ENCODE measurements at places on chromosomes 7 and 10.

- DNase-seq: no peak
These were observed 56.6 kb downstream of the VOPP1 start for GRCh38 chr7:55515569-55516279.

- DNase-seq: no peak
These were observed 2.6 kb upstream of the SAMD8 start for GRCh38 chr10:75108684-75109458.

DNA sequence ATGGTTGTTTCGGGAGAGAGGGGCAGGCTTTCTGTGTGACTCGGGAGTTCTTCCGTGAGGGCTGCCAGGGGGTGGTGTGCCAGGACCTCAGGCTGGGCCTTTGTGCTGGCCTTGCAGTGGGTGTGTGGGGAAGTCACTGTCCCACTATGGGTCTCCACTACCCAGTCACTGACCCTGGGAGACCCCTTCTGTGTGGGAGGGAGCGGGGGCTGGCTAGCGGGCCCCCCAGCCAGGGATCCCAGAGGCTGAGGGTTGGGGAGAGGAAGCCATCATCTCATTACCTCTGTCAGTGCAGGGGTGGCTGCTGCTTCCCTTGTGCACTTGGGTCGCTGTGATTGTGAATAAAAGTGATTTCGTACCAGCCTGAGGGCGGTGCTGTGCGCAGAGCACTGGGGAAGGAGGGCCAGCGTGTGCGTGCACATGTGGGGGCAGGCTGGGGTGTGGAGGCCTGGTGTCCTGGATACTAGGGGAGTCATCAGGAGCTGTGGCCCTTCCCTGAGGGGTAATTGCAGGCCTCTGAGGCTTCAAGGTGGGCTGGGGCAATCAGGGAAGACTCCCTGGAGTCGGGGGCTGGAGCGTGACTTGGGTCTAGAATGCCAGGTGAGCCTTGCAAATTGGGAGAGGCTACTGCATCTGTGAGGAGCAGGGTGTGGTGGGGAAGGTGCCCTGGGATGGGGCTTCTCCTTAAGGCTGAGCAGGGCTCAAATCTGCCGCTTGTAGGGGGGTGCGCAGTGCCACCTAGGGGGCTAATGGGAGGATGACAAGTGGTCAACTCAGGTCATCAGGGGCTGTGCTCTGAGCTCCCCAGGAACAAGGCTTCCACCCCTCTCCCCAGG, 98.9 kb downstream of the NEURL1 start:
- peak; percentile 21 for DNase-seq

DNA sequence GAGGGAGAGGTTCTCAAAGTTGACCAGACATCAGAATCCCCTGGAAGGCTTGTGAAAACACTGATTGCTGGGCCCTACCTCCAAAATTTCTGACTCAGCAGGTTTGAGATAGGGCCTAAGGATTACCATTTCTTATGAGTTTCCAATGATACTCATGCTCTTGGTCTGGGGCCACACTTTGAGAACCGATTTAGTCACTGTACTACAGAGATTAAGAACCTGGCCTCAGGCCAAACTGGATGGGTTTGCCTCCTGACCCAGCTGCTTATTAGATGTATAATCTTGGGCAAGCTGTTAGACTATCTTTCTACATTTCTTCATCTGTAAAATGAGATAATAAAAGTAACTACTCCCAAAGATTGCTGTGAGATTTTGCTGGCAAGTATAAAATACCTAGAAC, 77.1 kb upstream of the SCIN start:
- no peak for DNase-seq

DNA sequence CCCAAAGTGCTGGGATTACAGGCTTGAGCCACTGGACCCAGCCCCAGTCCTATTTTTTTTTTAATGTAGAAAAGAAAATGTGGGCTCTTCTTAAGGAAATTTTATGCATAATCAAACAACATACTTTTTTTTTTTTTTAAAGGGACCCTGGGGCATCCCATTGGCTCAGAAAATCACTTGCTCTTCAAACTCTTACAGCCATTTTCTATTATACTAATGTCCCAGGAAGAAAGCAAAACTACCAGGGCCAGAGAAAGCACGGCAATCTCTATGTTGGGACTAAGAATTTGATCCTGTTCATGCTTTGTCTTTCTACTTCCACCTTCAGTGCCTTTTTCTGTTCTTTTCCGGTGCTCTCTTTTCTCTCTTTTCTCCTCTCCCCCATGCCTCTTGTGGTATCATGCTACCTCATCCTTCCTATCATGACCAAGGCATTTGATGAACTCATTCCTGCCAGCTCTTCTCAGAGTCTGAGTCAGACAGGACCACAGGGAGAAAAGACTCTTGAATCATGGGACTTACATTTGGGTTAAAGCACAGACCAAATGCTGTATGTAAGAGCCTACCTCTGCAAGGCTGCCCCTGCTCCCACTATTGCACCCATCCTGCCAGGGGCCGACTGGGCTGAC, 76.4 kb upstream of the CCNY start:
- DNase-seq: peak; percentile 66

GRCh38 chr7:106535234-106535932, 125.6 kb downstream of the CCDC71L start:
- peak; percentile 61 for DNase-seq

- no peak for DNase-seq
These were observed 8.6 kb downstream of the ZSCAN25 start for GRCh38 chr7:99625321-99625720.

DNA sequence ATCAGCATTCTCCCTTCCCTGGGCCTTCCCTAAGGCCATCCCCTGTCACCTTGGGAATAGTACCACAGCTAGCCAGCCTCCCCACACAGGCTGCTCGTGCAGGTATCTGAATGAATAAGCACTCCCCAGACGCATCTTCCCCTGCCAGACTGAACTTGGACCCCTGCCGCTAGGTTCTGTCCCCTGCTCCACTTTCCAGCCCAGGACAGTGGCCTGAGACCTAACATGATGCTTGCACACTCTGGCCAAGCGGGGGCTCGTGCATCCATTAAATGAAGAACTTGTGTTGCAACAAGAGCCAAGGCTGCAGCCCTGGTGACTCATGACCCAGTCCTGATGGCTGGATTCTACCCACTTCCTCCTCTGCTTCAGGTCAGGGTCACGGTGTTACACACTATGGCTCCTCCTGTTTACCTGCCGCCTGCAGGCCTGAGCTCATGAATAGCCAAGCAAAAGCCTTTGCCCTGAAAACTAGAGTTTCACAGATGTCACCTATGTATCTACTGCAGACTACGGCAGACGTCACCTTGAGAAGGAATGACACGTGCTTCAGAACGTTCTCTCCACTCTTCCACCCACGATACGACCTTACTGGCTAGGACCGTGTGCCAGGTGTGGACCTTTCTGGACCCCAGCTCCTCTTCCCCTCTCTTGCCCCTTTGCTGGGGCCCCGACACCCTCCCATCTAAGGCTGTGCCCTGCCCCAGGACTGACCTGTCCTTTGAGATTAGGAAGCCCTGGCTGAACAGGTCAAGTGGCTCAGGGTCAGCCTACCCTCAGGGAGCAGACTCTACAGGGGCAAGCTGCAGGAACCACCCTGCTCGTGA, 6.5 kb downstream of the ASB13 start:
- peak; percentile 55 for DNase-seq

DNA sequence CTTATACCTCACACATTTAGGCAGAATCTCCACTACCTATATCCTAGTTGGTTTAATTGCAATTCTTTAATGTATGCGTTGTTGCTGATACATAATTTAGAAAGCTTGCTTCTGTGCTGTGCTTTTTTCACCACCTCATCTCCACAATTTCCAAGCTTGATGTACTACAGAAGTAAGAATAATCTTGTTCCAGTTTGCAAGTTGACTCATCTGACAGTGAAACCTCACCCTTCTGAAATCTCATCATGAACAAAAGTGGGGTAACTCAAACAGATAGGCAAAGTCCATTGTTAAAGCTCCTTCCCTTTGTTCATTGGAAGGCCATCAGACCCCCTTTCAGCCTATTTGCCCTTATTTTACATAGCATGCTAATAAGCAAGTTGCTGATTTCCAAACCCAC, 13.6 kb downstream of the EIF4EBP2 start:
- DNase-seq: no peak

- no peak for DNase-seq
These were observed 87.7 kb downstream of the GFRA1 start for GRCh38 chr10:116185199-116185867.

GRCh38 chr10:19974138-19974537, 157.9 kb downstream of the PLXDC2 start:
- DNase-seq: no peak

- DNase-seq: no peak
These were observed 1.6 kb upstream of the NRCAM start for GRCh38 chr7:108457871-108458270.
